Activated T-helper 9 cell treated with anti-CD3 and anti-CD28 coated beads, Interleukin-2, amount 50 U/mL, for 16 hours (primary cell): ENCODE measurements at places on chromosomes 12 and 14.

DNA sequence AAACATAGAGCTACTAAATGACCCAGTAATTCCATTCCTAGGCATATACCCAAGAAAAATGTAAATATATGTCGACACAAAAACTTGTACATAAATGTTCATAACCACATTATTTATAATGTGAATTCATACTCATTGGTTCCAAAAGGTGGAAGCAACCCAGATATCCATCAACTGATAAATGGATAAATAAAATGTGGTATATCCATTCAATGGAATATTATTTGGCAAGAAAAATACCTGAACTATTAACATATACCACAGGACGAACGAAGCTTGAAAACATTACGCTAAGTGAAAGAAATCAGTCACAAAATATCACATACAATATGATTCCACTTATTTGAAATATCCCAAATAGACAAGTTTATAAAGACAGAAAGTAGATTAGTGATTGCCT, 99.0 kb upstream of the SOX5 start:
- DNase-seq: no peak

DNA sequence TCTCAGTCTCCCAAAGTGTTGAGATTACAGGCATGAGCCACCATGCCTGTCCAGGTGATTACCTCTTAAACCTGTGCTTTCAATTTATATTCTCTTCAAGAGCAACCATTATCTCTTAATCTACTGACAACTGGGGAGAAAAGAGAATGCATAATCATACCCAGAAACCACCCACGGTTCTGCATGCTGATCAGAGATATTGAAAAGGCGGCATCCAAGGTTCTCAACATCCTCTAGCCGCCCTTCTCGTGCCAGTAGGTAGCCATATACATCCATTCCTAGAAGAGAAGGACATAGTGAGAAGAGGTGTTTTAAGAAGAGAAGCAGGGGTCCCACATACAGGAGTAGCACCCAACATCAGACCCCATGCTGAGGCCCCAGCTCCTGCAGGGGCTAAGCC, 20.8 kb downstream of the ANAPC7 start:
- DNase-seq: no peak

DNA sequence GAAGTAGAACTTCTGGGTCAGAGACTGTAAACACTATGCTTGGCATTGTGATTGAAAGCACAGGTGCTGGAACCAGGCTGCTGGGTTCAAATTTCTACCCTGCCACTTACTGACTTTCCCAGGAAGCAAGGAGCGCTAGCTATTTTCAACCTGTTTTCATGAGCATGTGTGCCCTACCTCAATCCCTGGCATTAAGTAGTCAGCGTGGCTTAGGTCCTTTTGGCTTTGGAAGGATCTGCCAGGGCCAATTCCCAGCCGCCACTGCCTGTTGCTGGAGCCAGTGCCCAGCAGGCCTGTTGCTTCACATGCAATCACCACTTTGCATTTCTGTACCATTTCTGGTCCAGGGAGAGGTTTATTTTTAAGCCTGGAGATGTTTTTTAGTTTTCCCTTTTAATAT, 196.3 kb downstream of the TRHDE start:
- DNase-seq: no peak

- no peak for DNase-seq
Observed at GRCh38 chr14:61555056-61555838, 140.1 kb upstream of the HIF1A start.

DNA sequence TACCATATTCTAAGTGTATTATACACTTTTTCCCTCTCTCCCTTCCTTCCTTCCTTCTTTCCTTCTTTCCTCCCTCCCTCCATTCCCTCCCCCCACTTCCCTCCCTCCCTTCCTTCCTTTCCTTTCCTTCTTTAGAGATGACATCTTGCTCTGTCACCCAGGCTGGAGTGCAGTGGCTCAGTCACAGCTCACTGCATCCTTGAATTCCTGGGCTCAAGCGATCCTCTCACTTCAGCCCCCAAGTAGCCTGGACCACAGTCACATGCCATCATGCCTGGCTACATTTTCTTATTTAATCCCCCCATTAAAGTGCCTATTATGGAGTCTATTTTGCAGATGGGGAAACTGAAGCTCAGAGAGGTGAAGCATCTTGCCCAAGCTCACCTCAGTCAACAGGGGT, 55.0 kb downstream of the SVOP start:
- DNase-seq: no peak

- DNase-seq: no peak
Observed at GRCh38 chr12:18690653-18691052, 47.2 kb downstream of the PLCZ1 start.

- DNase-seq: no peak
Observed at GRCh38 chr12:80761838-80762237, 45.1 kb downstream of the MYF5 start.

- no peak for DNase-seq
Observed at GRCh38 chr12:46830731-46831334, 5.0 kb upstream of the SLC38A4 start.
